ENCODE measurements at places on chromosomes 12 and 14.
A peak's percentile ranks its signal among the peaks of the same experiment; 100 is the strongest.

GRCh38 chr12:110657747-110658146 is 31.2 kb downstream of the HVCN1 start:
- DNase-seq = no peak

- no peak for DNase-seq
Measured at GRCh38 chr12:66236969-66237368, 48.0 kb downstream of the IRAK3 start.

DNA sequence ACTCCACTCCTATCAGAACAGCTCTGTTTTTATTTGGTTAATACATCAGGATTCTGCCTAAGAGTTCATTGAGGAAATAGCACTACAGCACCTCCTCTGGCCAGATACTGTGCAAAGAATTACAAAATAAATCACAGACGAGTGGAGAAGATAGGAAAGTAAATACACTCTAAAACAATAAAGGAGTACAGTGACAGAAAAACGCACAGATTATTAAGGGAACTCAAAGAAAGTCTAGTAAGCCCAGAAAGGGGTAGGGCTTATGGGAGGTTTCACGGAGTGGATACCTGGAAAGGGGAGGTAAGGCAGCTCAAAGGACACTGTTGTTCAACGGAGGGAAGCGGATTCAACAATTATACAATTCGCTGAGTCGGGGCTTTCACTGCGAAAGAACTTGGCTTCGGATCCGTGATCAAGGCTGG is 5.5 kb downstream of the OR10AD1 start:
- peak; percentile 24 for DNase-seq

- DNase-seq = no peak
Measured at GRCh38 chr14:97943619-97944018, 1146.4 kb downstream of the VRK1 start.

DNA sequence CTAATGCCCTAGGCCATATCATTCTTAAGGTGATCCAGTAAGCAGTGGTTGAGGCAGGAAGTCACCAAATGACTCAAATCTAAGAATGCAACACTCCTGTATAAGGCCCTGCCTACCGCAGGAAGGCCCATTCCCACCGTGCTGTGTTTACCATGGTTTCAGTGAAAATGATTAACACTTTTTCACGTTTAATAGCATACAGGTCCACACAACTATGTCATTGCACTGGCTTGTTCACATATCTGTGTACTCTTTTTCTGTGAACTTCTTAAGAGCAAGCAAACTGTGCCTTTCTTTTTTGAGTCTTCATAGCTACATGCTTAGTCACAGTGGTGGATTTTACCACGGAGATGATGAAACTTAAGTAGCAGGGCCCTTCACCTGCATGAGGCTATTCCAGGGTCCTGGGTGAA is 214.9 kb downstream of the CNTN1 start:
- DNase-seq = no peak

Data from HT-29 (cell line).